Activated naive CD8-positive, alpha-beta T cell treated with anti-CD3 and anti-CD28 coated beads for 36 hours (primary cell): ENCODE measurements at places on chromosomes 13 and 19.

DNA sequence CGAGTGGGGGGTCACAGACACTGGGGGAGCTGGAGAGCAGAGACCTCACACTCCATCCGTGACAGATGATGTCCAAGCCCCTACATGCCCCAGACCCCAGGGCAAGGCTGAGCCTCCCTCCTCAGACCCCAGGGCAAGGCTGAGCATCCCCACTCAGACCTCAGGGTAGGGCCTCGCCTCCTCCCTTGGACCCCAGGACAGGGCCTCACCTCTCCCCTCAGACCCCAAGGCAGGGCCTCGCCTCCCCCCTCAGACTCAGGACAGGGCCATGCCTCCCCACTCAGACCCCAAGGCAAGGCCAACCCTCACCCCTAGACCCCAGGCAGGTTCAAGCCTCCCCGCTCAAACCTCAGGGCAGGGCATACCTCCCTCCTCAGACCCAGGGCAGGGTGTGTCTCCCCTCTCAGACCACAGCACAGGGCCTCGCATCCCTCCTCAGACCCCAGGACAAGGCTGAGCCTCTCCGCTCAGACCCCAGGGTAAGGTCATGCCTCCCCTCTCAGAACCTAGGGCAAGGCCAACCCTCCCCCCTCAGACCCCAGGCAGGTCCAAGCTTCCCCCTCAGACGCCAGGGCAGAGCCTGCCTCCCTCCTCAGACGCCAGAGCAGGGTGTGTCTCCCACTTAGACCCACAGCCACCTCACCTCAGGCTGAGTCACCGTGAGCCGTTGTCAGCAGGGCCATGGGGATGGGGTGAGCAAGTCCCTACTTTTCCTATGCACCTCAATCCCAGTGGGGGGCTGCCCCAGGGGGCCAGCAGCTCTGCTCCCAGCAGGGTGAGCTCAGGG lies 1.7 kb upstream of the S1PR4 start:
- peak; percentile 77 for DNase-seq

DNA sequence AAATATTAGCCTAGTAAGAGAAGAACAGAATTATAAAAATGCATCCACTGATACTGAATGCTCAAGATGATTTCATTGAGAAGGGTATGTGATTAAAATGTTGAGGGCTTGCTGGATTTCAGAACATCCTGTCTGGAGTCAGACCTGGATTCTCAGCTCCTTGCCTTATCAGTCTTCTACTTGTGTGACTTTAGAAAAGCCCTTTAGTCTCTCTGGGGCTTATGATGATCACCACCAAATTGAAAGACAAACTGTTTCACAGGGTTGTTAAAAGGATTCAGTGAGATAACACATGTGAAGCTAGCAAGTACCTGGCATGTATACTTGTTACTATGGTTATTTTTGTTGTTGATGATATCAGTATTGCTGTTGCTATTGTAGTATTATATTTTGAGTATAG lies 118.4 kb downstream of the GPC6 start:
- no peak for DNase-seq

- no peak for DNase-seq
These were observed 194.1 kb downstream of the KLF12 start for GRCh38 chr13:73940098-73940497.

DNA sequence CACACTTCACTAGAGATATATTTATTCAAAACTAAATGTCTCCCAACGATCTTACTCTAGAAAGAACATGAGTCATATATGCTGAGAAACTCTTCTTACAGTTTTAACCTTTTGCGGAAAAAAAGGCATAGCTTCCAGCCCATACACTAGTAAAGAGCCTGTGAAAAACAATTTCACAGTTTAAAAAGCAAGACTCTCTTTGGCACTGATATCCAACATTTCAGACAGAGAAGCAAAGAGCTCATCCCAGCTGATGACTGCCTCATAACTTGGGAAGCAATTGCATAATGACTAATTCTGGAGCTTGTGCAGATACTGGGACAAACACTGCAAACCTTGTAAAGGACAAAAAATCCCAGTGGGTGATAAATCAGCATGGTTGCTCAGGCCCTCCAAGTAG lies 88.0 kb downstream of the ENOX1 start:
- no peak for DNase-seq

GRCh38 chr13:23729531-23729930 lies 159.3 kb downstream of the TNFRSF19 start:
- no peak for DNase-seq

DNA sequence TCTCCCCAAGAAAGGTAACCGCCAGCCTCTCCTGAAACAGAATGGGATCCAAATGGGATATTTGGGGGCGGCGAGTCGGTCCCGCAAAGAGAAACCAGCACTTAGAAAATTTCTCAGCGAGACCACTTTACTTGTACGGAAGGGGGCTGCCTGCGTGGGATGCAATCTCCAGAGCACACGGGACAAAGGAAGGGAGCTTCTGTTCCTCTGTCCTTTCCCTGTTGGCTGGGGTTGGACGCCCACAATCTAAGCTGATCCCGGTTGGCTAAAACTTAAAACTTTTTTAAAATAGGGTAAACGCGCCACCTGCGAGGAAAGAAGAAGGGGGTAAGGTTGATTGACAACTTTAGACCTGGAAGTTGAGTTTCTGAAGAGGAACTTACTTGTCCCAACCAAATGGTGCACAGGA lies 826 bp upstream of the BSG start:
- DNase-seq, result no peak

DNA sequence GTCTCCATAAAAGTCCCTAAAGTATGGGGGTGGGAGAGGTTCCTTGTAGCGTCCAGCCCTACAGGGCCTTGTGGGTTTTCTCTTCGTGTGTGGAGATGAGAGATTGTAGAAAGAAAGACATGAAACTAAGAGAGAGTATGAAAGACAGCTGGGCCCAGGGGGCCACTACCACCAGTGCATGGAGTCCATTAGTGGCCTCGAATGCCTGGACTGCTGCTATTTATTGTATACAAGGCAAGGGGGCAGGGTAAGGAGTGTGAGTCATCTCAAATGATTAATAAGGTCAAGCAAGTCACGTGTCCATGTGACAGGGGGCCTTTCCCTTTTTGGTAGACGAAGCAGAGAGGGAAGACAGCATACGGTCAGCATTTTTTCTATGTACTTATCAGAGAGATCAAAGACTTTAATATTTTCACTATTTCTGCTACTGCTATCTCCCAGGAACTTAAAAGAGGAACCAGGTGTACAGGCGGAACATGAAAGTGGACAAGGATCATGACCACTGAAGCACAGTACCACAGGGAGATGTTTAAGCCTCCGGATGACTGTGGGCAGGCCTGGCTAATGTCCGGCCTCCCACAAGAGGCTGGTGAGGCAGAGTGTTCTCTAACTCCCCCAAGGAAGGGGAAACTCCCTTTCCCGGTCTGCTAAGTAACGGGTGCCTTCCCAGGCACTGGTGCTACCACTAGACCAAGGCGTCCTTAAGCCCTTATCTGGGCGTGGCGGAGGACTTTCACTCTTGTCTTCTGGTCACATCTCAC lies 25.5 kb downstream of the FGF21 start:
- DNase-seq, result no peak

DNA sequence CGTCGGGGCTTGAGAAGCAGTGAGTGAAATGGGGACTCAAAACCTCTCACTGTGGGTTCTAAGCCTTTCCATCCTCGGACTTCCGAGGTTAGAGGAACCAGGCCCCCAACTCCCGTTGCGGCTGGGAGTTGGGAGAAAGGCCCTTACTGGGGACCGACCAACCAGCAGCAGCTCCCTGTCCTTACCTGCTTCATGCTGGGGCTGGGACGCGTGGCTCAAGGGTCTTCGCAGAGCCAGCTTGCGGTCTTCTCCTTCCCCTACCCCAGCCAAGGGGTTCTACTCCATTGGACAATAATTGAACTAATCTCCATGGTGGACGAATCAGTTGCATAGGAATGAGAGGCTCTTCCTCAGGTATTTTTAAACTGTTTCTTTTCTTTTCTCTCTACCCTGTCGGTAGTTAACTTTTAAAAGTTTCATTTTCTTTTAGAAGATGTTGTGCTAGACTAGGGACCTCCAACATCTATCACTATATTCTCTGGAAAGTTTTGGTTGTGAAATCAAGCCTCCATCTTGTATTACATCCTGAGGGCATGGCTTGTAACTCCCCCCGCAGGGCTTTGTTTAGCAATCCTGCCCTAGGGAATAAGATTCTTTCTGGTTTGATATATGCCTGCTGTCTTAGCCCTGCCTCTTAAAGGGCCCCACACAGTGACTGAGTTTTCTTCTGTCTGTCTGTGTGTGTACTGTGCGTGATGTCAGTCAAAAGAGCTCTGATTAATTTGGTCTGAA lies 1027.1 kb upstream of the PCDH9 start:
- DNase-seq, result no peak

DNA sequence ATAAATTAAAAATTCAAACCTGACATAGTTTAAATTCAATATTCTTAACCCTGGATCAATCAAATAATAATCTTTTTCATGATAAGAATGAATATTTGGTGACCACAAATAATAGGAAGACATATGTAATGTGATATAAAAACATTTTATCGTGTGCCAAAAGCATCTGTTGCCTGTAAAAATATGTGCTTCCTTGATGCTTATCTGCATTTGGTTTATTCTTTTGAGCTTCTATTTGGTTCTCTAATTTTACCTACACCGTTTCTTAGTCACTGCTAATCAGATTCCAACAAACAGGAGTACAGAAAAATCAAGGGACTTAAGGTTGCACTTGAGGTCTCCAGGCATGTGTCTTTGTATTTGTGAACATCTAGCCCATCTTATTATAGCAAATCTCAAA lies 274.5 kb downstream of the DCT start:
- DNase-seq, result no peak

GRCh38 chr19:28710278-28710677 lies 502.7 kb downstream of the UQCRFS1 start:
- no peak for DNase-seq

DNA sequence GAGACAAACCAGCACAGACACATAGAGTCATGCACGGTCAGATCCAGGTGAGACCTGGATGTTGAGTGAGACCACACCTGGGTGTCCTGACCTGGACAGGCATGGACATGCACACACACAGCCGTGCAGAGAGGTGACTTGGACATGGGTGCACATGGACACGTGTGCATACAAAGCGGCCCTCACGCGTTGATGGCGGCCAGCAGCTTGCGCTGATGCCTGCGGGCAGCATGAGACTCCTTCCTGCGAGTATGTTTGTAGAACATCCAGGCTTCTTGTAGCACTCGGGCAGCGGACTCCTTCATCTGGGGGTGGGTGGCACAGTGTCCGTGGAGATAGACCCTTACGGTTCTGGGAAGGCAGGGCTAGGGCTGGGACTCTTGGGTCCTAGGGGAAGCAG lies 11.5 kb downstream of the KCNN4 start:
- no peak for DNase-seq

- peak; percentile 85 for DNase-seq
These were observed 6.0 kb downstream of the SPRED3 start for GRCh38 chr19:38394488-38394887.

- DNase-seq, result peak; percentile 81
These were observed 1.3 kb upstream of the KLF12 start for GRCh38 chr13:74135326-74136083.

- DNase-seq, result no peak
These were observed 59.4 kb downstream of the ZDHHC20 start for GRCh38 chr13:21399741-21400140.

DNA sequence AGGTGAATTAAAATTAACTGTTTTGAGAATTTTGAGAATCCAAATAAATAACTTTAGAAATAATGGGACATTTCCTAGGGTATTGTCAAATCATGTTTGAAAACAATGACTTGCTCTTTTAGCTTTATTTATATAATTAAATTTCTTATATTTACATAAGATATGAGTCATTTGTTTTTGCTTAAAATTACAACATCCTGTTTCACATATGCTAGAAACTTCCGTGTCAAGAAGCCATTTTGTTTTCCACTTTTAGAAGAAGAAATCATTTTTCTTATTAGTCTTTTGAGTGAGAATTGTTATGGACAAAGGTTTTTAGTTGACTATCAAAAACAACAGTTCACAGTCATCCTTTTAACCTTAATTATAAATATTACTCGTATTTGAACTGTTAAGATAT lies 48.2 kb downstream of the DPY19L3 start:
- DNase-seq, result no peak
